ENCODE measurements at places on chromosomes 2 and 18.

DNA sequence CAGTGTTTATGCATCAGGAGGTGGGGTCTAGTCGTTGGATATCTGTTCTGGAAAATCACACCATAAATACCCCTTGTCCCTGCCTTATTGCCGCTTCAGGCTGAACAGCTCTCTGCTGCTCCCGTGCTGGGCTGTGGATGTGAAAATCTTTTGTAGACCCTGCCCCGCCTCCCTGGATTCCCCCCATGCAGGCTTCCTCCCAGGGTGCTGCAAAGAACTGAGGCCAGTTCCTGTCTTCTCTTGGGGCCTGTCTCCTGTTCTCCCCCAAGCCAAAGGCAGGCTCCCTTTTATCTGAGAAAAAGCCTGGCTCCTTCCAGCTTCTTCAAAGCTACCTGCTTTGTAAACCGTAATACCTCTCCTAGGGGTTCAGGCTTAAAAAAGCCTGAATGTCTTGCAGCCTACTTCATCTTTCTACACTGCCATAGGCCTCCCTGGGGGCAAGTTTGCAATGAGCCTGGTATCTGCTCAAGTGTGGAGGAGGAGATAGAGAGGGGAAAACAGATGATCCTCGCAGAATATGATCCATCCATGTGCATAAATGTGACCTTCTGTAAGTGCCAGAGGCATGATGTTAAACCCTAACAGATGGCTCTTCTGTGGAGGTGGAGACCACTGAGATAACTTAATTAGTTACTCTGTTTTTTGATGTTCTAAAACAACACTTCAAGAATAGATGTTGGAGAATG, 55.3 kb downstream of the VWA3B start:
- no peak for DNase-seq

- no peak for DNase-seq
These were observed 2.3 kb downstream of the HES6 start for GRCh38 chr2:238237431-238238135.

DNA sequence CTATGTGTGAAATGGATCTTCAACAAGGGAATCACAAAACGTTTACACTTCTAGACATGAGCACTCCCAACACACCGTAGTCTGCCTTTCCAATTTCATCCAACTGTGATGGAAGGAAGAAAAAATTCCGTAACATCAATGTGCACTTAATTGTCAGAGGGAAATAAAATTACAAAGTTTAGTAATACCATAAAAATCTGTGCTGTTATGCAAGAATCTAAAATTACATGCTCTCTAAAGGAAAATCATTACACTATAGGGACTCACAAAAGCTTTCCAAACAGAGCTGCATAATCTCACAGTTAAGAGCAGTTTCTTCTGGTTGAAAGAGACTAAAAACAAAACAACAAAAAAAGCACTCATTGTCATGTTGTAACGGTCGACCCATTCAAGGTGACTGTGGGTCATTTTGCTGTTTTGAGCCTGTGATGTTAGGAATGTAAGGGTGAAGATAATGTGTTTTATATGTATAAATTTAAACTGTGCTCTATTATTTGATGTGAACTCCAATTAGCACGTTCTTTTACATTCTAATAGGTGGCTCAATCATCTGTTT, 698.0 kb downstream of the TDRD15 start:
- no peak for DNase-seq

- DNase-seq = no peak
These were observed 433.5 kb upstream of the LRATD1 start for GRCh38 chr2:14199040-14199439.

- DNase-seq = no peak
These were observed 216.4 kb downstream of the STK39 start for GRCh38 chr2:168030862-168031624.

- DNase-seq = peak; percentile 56
These were observed 17.2 kb downstream of the SP110 start for GRCh38 chr2:230202430-230203109.

DNA sequence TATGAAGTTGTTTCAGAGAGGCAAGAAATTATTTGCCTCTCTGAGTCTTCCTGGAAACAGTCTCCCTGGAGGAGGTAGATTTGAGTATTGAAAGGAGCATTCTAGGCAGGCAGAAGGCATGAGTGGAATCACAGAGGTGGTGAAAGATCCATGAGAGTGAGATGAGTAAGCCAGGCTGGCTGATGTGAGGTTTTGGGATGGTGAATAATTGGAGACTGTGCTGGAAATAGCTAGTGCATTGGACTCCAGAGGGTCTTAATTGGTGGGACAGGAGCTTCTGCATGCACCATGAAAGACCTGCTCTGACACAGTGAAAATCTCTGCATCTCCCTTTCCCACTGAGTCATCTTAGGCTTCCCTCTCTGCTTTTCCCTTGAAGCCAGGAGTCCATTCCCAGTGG, 46.3 kb downstream of the CDC42EP3 start:
- no peak for DNase-seq

- DNase-seq = no peak
These were observed 233.4 kb downstream of the NAPG start for GRCh38 chr18:10759241-10759640.

GRCh38 chr2:207087046-207087902, 78.5 kb downstream of the KLF7 start:
- no peak for DNase-seq
